Activated B cell treated with CpG ODN at 0.5 μM for 24 hours (primary cell): ENCODE measurements at places on chromosomes 11 and 22.

GRCh38 chr11:75330291-75330690 is 21.2 kb downstream of the ARRB1 start:
- DNase-seq = no peak

DNA sequence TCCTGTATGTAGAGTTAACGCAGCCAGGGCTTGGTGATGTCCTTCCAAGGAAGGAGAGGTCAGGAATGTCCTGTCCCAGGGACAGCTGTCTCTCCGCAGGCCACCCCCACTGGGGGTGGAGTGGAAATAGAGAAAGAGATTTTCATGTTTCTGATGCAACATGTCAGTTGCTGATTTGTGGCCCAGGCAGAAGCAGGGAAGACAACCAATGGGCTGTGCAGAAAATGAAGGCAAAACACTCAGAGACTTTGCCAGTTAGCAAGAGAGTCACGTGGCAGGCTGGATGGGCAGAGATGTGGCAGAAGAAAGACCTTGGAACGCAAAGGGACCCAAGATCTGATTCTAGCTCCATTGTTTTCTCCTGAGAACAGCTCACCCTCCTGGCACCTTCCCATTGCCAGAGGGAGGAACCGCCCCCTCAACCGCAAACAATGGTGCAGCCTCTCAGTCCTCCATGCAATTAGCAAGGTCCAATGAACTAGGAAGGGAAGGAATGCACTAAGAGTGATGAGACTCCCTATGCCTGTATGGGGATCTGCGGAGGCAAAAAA is 71.0 kb downstream of the SYN3 start:
- no peak for DNase-seq

DNA sequence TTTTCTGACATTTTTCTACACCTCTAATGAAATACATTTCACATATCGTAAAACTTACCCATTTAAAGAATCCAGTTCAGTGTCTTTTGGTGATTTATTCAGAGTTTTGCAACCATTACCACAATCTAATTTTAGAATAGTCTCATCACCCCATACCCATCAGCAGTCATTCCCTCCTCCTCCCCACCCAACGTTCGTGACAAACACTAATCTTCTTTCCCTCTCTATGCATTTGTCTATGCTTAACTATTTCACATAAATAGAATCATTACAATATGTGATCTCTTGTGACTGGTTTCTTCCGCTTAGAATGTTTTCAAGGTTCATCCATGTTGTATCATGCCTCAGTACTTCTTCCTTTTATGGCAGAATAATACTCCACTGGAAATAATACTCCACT is 9.5 kb downstream of the TTC28 start:
- DNase-seq = no peak

- no peak for DNase-seq
Measured at GRCh38 chr11:13761716-13762115, 93.2 kb downstream of the FAR1 start.

DNA sequence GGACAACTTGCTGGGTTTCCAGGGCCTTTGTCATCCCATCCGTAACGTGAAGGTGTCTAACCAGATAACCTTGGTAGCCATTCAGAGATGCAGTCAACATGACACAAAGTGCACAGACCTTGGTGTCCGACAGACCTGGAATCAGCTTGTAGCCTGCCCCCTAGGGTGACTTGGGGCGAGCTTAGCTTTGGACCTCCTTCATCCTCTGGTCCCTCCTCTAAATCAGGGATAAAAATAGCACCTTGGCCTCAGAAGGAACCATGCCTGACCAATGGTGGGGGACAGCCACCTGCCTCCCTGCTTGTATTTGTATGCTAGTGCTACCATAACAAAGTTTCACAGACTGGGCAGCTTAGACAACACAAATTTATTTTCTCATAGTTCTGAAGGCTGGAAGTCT is 3.7 kb downstream of the SNRPD3 start:
- DNase-seq = no peak

GRCh38 chr22:19596680-19597398 is 72.6 kb upstream of the CLDN5 start:
- DNase-seq = no peak

GRCh38 chr11:123086305-123086704 is 24.4 kb upstream of the HSPA8 start:
- DNase-seq = no peak

- DNase-seq = peak; percentile 23
Measured at GRCh38 chr11:111540114-111540936, at the start of gene LAYN. TSS of gene LAYN (plus strand) at chr11:111540720. CDS start at chr11:111540844, 124 bp downstream.

GRCh38 chr11:108966206-108966605 is 301.3 kb downstream of the DDX10 start:
- no peak for DNase-seq

DNA sequence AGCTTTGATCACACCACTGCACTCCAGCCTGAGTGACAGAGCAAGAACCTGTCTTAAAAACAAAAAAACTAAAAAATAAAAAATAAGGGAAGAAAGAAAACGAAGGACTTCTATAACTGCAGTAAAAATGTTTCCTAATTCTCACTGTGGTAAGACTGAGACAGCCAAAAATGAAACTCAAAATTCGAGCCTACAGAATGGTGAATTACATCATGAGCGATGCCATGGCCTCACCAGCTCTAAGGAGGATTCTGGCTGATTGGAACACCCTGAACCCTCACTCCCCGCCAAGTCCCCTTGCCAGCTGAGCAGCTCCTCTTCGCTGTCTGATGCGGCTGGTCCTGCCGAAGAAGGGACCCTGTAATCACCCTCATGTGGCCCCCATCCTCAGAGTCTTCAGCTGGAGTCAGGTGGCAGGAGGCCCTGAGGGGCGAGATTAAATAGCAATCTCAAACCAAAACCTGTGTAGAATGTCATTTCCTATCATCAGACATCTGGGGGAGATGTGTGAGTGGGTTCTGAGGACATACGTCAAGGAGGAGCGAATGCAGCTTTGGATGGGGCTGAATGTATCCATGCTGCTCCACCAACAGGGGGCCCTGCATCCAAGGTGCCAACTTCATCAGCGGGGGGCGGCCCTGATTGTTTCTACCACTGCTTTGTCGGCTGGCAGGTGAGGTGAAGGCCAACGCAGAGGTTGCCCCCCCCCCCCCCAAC is 29.2 kb downstream of the PDGFB start:
- DNase-seq = no peak

GRCh38 chr22:38566726-38567504 is 3.1 kb downstream of the DMC1 start:
- no peak for DNase-seq

DNA sequence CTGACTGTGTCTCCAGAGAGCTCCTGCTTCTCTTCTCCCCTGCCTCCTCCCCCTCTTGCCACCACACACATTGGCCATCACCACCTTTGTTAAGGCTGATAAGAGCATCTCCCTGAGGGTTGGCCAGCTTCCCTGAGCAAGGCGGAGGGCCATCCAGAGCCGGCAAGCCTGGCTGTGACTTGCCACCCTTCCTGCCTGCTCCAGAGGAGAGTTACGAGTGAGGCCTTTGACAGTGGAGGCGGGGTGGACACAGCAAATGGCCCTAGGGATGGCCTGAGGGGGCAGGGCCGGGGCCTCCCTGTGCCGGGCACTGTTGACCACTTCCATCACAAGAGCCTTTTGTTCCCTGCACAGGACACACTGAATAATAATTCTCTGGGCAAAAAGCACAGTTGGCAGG is 5.4 kb downstream of the FREY1 start:
- DNase-seq = no peak

DNA sequence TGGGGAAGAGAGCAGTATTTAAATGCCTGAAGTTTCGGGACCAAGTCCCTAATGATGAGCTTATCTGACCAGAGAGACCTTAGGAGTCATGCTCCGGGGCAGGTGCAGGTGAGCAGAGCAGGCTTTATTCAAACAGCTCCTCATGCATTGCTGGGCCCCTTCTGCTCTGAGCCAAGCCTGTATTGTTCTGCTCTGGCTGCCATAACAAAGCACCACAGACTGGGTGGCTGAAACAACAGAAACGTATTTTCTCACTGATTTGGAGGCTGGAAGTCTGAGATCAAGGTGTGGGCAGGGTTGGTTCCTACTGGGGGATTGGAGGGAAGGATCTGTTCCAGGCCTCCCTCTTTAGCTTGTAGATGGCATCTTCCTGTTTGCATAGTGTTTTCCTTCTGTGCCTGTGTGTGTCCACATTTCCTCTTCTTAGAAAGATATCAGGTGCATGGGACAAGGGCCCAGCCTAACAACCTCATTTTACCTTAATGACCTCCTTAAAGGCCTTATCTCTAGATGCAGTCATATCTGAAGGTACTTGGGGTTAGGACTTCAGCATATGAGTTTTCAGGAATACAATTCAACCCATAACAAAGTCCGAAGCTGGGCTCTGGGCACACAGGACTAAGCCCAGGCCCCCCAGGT is 97.1 kb upstream of the PARVA start:
- DNase-seq = no peak

DNA sequence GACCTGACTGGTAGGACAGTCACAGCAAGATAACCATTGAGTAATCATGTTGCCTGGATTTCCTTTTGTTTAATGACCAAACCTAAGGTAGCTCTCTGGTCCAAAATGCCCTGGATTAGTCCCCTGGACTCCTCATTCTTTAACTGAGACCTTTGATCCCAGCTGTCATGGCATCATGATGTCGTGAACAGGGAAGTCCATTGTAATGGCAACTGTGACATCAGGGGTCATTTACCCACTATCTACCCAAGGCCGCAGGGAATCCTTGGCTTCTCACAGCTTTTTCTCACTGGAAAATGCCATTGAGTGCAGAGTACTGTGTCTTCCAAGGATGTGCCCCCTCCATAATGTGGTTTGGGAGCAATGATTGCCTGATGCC is 29.1 kb upstream of the IGLL5 start:
- DNase-seq = no peak

- no peak for DNase-seq
Measured at GRCh38 chr11:34890812-34891211, 25.4 kb downstream of the APIP start.

DNA sequence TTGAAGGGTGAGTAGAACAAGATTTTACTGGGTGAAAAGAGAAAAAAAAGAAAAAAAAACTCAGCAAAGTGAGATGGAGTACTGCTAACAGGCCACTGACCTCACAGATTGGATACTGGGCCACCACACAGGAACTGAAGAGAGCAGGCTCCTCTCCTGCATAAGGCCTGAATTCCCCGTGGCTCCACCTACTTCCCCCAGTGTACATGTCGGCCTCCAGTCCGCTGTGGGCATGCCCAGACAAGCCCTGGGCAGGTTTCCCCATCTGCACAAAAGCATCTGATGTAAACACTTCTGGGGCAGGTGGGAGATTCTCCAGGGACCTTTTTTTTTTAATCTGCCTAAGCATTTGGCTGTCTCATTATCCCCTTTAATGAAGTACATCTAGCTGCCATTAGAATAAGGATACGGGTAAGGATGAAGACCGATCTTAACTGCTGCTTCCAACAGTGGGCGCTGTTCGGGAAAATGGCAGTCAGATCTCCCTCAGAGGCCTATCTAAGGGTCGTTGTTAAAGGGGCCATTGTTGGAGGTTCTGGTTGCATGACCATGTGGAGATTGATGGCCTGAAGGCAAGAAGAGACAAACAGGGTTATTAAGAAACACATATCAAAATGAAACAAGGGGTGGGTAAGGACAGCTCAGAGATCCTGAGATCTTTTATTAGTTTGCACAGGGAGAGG is 48.5 kb downstream of the MS4A13 start:
- DNase-seq = no peak

- DNase-seq = no peak
Measured at GRCh38 chr11:75189108-75189507, 38.2 kb downstream of the SLCO2B1 start.

DNA sequence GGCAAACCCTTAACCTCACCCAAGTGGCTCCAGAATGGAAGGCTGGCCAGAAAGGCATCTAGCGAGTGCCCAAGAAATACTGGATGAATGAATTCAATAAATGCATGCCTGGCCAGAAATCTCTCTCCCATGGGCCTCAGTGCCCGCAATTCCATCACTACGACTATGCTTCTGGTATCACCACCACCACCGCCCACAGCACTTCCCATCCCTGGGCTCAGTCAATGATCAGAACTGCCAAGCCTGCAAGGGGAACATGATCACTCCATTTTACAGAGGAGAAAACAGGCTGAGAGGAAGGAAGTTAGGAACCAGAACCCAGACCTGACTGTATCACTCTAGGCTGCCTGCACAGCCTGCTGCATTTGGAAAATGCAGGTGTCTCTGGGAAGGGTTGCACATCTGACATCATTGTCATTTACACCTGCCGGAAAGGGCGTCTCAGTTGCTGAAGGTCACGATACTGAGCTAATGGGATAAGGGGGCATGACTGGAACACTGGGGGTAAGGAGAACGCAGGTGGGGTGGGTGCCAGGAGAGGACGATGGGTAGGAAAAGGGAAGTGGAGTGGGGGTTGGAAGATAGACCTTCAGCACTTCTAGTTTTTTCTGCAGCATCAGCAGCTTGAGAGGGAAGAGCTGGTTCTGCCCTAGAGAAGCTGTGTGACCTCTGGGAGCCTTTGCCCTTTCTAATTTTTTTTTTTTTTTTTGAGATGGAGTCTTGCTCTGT is 3.2 kb downstream of the GPR152 start:
- no peak for DNase-seq

- DNase-seq = no peak
Measured at GRCh38 chr11:131999084-131999483, 628.7 kb downstream of the NTM start.

DNA sequence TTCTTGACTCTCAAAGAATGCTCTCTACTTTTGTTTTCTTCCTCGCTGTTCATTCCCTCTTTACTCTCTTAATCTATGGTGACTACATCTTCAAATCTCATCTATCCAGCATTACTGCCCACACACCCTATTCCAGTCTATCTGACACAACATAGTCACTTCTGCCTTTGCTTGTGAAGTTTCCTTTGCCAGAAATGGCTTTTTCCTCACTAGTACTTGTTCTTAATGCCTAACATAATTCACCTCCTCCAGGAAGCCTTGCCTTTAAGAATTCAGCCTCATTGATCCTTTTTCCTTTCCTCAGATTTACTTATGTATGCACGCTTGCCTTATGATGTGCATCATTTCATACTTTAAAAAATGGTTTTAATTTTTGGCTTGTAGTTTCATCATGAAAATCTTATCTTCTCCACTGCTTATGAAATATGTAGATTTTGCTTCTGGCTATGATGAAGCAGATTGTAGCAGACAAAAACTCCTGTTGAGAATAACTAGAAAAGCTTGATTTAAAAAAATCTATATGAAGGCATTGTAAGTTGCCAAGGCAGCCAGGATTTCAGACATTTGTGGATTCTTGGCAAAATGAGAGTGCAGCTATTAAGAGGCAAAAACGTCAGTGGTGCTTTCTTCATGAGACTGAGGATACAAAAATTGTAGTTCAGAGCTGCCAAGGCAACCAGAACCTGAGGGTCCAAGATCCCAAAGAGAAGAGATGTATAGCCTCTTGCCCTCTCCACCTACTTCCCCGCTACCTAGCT is 31.8 kb downstream of the RNF169 start:
- no peak for DNase-seq

GRCh38 chr11:134957540-134958335 is 545.7 kb upstream of the B3GAT1 start:
- DNase-seq = no peak

DNA sequence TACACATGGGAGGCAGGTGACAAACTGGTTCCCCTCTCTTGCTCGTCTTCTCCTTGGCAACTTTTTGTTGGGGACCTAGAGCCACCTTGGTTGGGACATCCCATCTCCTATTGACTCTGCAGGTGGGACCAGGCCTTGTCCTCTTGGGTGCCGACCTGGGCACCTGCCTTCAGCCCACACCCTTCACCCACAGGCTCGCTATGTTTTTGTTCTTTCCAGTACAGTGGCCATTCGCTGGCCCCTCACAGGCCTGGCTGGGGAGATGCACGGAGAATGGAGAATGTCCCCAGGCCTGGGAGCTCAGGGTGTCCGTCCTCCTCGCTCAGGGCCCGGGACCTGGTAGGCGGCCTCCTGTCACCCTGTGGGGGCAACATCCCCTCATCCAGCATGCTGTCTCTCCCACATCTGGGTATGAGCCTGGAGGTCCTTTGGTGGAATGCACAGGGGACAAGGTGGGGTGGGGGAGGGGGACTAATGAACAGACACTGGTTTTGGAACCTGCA is 14.9 kb upstream of the OMP start:
- DNase-seq = no peak
